Activated CD4-positive, alpha-beta T cell treated with anti-CD3 and anti-CD28 coated beads for 4 hours (primary cell): ENCODE measurements at places on chromosomes 1 and 21.

GRCh38 chr1:8889925-8890785 lies 11.7 kb upstream of the ENO1 start:
- no peak for DNase-seq

GRCh38 chr21:17214801-17215200 lies 298.0 kb upstream of the CXADR start:
- DNase-seq, result no peak

DNA sequence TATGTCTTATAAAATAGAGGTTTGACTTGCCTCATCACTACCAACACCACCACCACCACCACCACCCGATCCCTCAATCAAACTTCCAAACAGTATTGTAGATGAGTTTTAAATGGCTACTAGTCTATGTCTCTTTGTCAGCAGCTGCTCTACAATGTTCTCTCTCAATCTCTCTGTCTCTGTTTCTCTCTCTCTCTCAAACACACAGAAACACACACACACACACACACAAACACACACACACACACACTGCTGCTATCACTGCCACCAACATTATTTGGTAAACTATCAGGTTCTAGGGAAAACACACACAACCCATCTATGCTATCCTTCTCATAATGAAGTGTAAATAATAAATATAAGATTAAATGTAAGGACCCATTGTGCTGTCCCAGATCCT lies 2.4 kb downstream of the TNFSF4 start:
- DNase-seq, result no peak

DNA sequence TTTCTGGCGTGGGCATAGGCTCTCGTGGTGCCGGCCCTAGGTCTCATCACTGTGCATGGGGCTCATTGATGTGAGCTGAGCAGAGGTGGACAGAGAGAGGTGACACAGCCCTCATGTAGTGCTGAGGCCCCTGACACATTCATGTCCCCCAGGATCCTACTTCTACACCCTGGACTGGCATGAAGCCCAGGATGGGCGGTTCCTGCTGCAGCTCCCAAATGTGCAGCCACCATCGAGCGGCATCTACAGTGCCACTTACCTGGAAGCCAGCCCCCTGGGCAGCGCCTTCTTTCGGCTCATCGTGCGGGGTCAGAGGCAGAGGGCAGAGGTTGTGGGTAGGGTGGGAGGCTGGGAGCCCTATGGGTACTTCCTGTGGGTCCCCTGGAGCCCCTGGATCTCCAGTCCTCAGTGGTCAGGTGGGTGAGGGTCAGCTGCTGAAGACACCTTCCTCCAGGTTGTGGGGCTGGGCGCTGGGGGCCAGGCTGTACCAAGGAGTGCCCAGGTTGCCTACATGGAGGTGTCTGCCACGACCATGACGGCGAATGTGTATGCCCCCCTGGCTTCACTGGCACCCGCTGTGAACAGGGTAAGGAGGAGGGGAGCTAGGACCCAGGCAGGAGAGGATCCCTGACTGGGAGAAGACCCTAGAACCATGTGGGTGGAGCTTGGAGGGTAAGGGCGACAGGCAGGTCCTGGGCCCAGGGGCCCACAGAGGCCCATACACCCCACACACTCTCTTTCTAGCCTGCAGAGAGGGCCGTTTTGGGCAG lies 6.1 kb downstream of the TIE1 start:
- no peak for DNase-seq

GRCh38 chr1:112507921-112508277 lies 866 bp upstream of the WNT2B start:
- peak; percentile 49 for DNase-seq

GRCh38 chr1:40606978-40607377 lies 58.5 kb downstream of the RIMS3 start:
- DNase-seq, result no peak

DNA sequence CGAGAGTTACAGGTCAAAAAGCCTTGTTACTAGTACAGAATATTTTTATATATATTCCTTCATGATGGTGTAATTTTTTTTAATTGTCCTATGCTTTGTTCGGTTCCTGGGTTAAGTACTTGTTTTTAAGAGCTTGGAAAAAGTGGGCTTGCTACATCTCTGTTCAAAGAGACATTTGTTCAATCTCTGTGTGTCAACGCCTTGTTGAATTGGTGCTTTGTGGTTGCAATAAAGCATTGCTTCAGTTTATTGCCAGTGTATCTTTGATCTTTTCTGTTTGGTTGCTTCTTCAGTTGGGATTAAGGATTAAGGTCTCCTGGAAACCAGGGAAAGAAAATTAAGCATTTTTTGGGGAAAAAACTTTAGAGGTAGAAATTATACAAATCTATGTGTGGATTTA lies 47.7 kb upstream of the DNASE2B start:
- no peak for DNase-seq

- DNase-seq, result no peak
Observed at GRCh38 chr21:41970751-41971653, 17.2 kb upstream of the C2CD2 start.

DNA sequence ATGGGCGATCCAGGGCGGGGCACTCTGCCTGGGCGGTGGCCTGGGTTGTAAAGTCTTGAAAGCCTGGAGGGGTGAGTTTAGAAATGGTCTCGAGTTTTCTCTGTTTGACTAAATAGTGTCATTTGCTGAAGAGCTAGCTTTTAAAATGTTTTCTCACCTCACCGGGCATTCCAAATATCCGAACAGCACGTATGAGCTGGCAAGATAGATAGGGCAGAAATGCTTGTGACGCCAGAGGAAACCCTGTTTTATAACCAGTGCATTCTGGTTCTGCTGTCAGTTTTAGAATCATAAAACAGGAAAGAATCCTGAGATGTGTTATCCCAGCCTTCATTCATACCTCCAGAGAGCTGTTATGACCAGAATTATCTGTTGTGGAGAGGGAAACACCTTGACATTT lies 725 bp downstream of the RTCA start:
- no peak for DNase-seq

DNA sequence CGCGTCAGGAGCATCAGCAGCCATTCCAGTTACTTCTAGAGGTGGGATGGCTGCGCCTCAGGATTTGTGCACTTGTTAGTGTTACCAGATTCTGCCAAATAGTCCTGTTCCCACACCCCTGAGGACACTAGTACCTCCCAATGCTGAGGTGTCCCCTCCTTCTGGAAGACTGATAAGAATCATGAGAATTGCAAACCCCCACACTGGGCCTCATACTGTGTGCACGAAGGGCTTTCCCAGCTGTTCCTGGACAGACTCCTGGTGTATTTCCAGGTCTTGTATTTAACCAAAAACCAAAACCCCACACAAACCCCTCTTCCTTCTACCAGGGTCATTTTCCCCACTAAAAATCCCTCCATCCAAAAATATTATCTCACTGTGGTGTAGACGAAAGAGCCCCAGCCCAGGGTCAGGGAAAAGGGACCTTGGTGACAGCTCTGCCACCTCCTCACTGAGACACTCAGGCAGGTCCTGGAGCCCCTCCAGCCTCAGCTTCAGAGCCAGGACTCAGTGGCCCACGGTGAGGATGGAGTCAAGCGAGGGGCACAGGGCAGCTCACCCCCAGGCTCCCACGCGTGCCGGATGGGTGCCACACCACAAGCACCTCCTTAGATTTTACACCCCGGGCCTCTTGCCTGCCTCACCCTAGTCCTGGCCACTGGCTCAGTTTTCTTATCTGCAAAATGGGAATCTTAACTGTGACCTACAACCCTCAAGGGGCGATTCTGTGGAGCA lies 131.4 kb upstream of the RUNX3 start:
- no peak for DNase-seq

DNA sequence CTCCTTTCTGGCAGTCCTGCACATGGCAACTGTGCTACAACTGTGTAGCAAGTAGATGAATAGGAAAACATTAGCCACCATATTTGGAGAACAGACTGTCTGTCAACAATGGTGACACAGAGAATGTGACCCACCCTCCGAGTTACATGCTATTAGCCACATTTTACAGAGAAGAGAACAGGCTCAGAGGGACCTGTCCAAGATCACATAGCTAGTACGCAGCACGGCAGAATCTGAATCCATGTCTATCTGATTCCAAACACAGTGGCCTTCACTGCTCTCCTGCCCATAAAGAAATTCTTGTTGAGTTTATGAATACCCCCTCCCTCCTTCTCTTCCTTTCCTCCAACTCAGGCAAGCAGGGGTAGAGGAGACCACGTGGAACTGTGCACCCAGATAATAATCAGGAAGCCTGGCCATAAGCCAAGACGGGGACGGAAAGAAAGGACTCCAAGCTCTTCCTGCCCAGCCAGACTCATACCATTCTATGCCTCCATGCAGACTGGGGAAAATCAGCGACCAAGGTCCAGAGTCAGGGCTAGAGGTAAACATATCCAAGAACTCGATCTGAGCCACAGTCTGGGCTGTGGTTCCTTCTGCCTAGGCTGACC lies 78.8 kb downstream of the TRABD2B start:
- no peak for DNase-seq

GRCh38 chr1:33140153-33141149 lies 41.4 kb downstream of the TRIM62 start:
- DNase-seq, result no peak

- peak; percentile 50 for DNase-seq
Observed at GRCh38 chr1:45012639-45013278, 705 bp downstream of the UROD start.

- DNase-seq, result no peak
Observed at GRCh38 chr1:159951551-159951950, 2.5 kb downstream of the SLAMF9 start.

DNA sequence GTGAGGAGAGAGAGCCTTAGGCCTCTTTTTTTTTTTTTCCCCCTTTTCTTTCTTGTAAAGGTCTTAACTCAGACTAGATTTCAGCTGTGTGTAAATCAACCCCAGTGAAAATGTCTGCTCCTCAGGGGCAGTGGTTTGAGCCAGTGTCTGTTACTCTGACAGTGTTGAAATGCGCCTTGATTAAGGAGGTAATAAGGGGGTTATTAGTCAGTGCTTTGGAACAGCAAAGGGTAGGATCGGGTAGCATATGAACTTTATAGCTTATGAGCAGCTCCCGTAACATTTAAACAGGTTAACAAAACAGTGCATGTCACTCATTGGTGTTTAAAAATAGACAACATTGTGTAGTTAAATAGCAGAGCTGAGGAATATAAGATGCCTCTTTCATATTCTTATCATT lies 10.3 kb downstream of the UTP11 start:
- DNase-seq, result no peak

GRCh38 chr1:241636291-241636690 lies 3.9 kb downstream of the CHML start:
- DNase-seq, result no peak
